Naive B cell (primary cell): ENCODE measurements at places on chromosomes 5 and 9. TPM values are rescaled to one million over a fixed set of nuclear protein-coding genes. Genes with fewer than 3 reads are reported as not detected.

Gene F2RL2
- 0.15 TPM for polyA plus RNA-seq

Gene OR13J1
- not detected for polyA plus RNA-seq

DNA sequence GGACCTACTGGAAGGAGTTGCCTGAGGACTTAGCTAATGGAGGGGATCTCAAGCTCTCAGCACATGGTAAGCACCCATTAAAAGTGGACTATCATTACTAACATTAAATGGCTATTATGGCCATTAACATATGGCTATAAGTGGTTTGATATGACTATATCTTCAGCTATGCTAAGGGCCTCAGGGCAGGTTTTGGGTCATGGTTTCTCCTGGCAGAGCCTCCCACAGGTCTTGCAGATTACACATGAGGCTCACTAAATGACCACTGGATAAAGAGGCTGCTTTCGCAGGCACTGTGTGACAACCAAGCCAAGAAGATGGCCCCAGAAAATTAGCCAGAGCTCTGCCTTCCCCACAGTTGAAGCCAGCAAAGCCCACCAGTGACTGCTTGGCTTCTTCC, 15.4 kb downstream of the CCNJL start:
- no peak for DNase-seq

GRCh38 chr5:74239261-74239660, 401.3 kb downstream of the ENC1 start:
- no peak for DNase-seq

DNA sequence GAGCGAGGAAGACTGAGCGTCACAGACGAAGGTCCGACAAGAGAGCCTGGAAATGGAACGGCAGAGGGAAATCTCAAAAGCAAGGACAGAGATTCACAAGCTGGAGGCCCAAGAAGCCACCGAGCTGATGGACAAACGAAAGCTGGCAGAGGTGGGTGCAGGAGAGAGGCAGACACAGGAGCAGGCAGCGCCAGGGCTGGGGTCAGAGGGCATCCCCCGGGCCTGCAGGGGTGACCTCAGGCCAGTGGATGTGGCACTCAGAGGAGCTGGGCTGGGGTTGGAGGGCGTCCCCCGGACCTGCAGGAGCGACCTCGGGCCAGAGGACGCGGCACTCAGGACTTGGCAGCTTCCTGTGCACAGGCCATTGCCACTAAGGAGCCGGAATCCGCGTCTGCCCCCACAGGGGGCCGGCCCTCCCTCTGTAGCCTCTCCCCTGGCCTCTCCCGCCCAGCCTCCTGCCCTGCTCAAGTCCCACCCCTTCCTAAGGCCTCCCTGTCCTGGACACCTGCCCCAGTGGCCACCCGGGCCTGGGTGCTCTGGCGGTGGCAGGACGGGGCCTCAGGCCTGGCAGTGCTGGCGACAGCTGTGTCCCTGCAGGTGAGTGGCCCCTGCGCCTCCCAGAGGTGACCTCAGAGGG, 40.4 kb downstream of the EXD3 start:
- no peak for DNase-seq

DNA sequence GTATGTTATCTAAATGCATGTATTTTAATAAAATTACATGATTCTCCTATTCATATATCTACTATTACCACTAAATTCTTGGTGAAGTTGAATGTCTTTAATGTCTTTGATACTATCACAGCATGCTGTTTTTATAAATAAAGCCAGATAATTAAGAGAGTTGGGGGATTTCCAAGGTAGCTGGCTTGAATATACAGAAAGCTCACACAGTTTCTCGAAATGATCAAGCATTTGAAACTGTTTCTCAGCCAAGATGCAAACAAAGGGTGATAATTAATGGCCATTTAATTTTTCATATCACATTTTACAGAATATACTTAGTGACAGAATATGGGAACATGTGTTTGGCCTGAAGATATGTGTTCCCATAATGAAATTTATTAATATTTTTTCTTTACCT, 145.6 kb upstream of the CDH12 start:
- DNase-seq, result no peak

DNA sequence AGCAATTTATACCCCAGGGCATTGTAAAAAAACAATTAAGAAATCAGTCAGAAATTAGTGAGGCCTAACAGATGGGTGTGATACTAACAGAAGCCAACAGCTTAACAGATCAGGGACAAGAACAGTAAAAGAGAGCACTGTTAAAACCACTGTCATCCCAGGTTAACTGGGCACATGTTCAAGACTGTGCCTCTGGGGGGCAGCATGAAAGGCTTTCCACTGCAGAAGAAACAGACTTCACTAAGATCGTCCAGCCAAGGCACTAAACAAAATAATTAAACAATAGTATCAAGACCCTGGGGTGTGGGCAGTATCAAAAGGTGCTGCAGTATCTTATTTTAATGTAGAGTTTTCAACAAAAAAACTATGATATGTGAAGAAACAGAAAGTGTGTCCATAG, 43.5 kb downstream of the FBN2 start:
- no peak for DNase-seq
